Stimulated activated CD4-positive, alpha-beta T cell treated with anti-CD3 and anti-CD28 coated beads, Interleukin-1b, Interleukin-23, amount 100 ng/mL, for 48 hours (primary cell): ENCODE measurements at places on chromosomes 16 and 17.

GRCh38 chr17:49994085-49995054 lies 654 bp downstream of the DLX3 start:
- DNase-seq: no peak

- DNase-seq: no peak
Measured at GRCh38 chr17:83091257-83092141, 12.1 kb downstream of the METRNL start.

DNA sequence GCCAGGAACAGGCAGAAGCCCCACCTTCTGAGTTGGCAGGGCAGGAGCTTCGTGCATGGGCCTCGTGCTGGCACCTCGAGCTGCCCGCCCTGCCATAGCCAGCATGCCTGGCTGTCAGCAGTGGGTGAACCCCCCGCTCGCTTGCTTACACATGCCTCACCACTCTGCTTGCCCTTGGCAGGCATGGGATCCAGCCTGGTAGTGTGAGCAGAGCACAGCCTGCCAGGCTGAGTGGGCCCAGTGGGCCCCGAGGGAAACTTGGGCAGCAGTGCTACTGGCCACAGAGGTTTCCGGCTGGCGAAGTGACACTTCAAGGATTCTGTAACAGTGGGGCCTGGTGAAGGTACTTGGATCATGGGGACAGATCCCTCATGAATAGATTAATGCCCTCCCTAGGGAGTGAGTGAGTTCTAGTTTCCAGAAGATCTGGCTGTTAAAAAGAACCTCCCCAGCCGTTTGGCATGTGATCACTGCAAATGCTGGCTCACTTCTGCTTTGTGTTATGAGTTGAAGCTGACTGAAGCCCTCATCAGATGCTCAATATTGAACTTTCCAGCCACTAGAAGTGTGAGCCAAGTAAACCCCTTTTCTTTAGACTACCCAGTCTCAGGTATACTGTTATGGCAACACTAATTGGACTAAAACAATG lies 114.7 kb downstream of the BCAS3 start:
- DNase-seq: no peak

GRCh38 chr17:58538811-58539409 lies 24.5 kb upstream of the MTMR4 start:
- no peak for DNase-seq

DNA sequence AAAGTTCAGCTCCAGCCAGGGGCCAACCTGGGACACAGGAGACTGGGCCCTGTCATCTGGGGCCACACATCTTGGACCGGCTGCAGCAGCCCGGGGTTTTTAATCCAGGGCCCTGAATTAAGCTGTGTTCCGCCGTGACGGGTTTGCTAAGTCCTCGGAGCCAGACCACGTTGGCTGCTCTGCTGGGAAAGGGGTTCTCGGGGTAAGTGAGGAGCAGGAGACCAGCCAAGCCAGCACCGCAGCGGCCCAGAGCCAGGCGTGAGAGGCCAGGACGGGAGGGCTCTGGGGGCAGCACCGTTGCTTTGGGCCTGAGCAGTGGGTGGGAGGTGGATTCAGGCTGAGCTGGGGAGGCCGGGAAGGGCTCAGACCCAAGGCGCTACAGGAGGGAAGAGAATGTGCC lies 31.3 kb upstream of the CBX4 start:
- DNase-seq: no peak

- DNase-seq: no peak
Measured at GRCh38 chr17:17171186-17171585, 34.9 kb downstream of the PLD6 start.

DNA sequence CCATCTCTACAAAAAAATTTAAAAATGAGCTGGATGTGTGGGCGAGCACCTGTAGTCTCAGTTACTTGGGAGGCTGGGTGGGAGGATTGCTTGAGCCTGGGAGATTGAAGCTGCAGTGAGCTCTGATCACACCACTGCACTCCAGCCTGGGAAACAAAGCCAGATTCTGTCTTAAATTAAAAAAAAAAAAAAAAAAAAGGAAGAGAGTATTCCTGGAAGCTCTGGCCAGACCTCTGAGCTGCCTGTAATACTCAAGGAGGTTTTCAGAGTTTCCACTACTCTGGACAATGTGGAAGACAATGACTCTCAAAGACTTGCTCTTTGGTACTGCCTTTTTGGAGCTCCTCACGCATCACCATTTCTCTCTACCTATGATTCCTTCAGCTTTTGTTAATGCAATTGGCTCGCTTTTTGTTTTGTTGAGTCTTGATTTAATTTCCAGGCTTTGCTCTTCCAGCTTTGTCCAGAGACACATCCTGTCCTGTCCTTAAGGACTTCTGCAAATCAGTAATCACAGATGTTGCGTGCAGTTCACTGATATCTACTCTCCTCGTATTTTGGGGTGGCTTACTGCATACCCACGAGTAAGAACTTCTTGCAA lies 10.8 kb downstream of the CHD9 start:
- DNase-seq: no peak

DNA sequence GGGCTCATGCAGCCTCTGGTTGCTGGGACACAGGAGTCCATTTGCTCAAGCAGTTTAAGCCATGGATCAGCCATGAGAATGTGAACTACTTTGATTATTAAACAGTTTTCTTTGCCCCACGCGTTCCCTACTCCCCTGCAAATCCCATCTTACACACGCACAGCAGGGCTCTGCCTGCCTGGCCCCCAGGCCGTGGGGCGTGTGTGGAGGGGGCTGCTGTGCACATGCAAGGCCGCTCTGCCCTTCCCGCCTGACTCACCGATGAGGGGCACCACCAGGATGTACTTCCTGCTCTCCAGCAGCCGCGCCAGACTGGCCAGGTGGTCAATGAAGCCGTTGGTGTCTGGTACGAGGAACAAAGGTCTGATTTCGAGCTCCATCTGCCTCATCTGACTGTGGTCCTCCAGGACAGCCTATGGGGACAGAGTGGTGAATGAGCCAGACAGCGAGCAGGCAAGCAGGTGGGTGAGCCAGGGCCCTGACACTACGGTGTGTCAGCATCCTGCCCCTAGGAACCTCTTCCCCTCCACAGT lies 13.7 kb downstream of the HIC1 start:
- peak; percentile 66 for DNase-seq

DNA sequence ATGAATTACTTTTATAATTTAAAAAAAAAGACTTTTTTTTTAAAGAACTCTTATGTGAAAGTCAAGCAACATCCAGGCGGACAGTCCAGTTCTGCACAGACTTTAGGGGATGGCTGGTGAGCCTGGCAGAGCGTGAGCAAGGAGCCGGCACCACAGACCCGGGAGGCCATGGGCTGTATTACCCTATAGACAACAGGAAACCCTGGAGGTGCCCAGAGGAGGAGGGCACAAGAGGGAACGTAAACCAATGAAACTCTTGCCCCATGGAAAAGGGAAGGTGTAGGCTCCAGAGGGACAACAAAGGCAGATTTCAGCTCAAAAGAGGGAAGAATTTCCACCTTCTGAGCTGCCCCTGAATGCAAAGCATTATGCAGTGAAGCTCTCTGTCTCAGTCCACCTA lies 25.5 kb upstream of the RPH3AL start:
- DNase-seq: no peak

GRCh38 chr16:80200079-80200478 lies 340.7 kb upstream of the DYNLRB2 start:
- DNase-seq: no peak

DNA sequence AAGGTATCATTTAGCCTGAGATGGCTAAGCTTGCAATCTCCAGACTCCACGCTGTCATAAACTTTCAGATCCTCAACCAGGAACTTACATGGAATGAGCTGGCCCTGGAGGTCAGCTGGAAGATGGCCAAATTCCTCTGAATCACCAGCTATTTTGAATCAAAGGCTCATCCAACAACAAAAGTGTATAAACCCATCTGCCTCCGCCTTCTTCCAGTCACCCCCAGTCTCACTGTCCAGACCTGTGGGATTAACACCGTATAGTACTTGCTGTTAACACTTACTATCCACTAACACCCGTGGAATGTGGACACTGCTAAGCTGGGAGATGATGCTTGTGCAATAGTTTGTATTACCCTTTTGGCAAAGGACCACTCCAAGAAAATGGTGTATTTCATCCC lies 1.9 kb upstream of the LCMT1 start:
- DNase-seq: no peak

- DNase-seq: peak; percentile 65
Measured at GRCh38 chr17:28744104-28744971, 527 bp downstream of the TRAF4 start.

- no peak for DNase-seq
Measured at GRCh38 chr17:7695586-7695985, 7.3 kb downstream of the WRAP53 start.

DNA sequence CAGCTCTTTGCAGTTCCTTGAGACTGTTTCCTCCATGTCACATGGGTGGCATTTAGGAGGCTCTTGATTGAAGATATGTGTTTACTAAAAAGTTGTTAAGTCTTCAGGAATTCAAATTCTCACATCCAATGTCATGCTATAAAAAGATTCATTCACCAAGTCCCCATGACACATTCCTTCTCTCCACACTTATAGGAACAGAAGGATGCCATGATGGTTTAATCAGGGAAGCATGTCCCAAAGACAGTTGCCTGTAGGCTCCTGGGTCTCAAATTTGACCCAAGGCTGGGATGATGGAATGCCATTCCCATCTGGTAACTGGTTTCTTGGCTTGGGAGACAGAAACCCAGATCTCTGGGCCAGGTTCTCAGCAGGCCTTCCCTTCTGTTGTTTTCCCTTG lies 140.6 kb upstream of the SOX9 start:
- DNase-seq: no peak

GRCh38 chr17:45384789-45385262 lies 47.8 kb downstream of the ARHGAP27 start:
- no peak for DNase-seq

GRCh38 chr17:75646638-75646992 lies 13.4 kb downstream of the SMIM5 start:
- DNase-seq: no peak

- DNase-seq: peak; percentile 6
Measured at GRCh38 chr16:30875871-30876801, 17.7 kb downstream of the BCL7C start.

DNA sequence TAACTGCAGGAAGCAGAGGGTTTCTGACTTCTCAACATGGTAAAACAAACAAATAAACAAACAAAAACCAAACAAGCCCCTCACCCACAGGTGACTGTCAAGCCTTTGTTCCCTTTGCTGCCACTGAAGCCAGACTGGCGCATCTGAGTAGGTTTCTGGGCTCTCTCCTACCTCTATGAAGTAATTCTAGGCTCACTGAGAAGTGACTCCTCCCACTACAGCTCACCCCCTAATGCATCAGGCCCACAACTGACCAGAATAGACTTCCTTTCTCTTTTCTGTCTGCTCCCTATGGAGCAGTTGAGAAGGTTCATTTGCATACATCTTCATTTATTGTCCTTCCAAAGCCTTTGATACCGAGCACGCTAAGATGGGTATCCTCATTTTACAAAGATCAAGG lies 77.0 kb upstream of the CCL2 start:
- no peak for DNase-seq

DNA sequence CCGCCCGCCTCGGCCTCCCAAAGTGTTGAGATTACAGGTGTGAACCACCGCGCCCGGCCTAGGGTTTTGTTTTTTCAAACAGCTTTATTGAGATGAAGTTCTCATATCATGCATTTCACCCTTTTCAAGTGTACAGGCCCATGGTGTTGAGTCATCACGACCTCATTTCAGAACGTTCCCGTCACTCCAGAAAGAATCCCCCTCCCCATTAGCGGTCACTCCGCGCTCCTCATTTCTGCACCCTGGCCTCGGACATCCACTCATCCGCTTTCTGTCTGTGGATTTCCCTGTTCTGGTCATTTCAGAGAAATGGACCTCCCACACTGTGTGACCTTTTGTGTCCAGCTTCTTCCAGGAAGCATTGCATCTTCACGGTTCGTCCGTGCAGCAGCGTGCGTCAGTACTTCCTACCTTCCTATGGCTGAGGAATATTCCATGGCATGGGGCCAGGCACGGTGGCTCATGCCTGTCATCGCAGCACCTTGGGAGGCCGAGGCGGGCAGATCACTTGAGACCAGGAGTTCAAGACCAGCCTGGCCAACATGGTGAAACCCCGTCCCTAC lies 135.2 kb upstream of the GSE1 start:
- DNase-seq: no peak
